ENCODE measurements at places on chromosomes 11 and 22. TPM values are rescaled to one million over a fixed set of nuclear protein-coding genes. Genes with fewer than 3 reads are reported as not detected.

The TSPAN18 gene
- total RNA-seq: 48.1 TPM

The OR8A1 gene
- total RNA-seq: not detected

The HIC2 gene
- total RNA-seq: 34.5 TPM

The CLDN5 gene
- 1.0 TPM for total RNA-seq

The PES1 gene
- total RNA-seq: 56.3 TPM

The FBLN1 gene
- 24.2 TPM for total RNA-seq

The KRTAP5-2 gene
- not detected for total RNA-seq

The SPI1 gene
- total RNA-seq: not detected

The GNAZ gene
- total RNA-seq: 3.7 TPM

The APOA5 gene
- not detected for total RNA-seq

The MIAT gene
- 0.21 TPM for total RNA-seq

The SLC22A6 gene
- not detected for total RNA-seq

The DGCR8 gene
- total RNA-seq: 23.8 TPM

The SCN4B gene
- 0.21 TPM for total RNA-seq

The ZBTB16 gene
- 10.5 TPM for total RNA-seq

The EFEMP2 gene
- 161 TPM for total RNA-seq

The CECR2 gene
- 32.3 TPM for total RNA-seq

The UBQLNL gene
- 3.4 TPM for total RNA-seq

The OR8J3 gene
- not detected for total RNA-seq

The SLC17A6 gene
- total RNA-seq: not detected

The CCDC15 gene
- total RNA-seq: 2.2 TPM

The CCDC116 gene
- total RNA-seq: 0.70 TPM

The PRDM11 gene
- total RNA-seq: 15.9 TPM

The FOLR1 gene
- 1.8 TPM for total RNA-seq

The PHF21B gene
- total RNA-seq: 7.2 TPM

The TPBGL gene
- 0.21 TPM for total RNA-seq

The XKR3 gene
- not detected for total RNA-seq

The SHANK3 gene
- 10.9 TPM for total RNA-seq

The CDC42BPG gene
- 10.1 TPM for total RNA-seq

The SNAP29 gene
- total RNA-seq: 25.2 TPM

The CTSD gene
- 221 TPM for total RNA-seq

The OR10AG1 gene
- not detected for total RNA-seq

The ACTN3 gene
- 189 TPM for total RNA-seq

The ELFN2 gene
- 0.11 TPM for total RNA-seq

The MYBPC3 gene
- total RNA-seq: 489 TPM

The TH gene
- not detected for total RNA-seq

The RANBP1 gene
- total RNA-seq: 252 TPM

The PRR5L gene
- total RNA-seq: 2.6 TPM

The HSPB2 gene
- 0.74 TPM for total RNA-seq

The OR6A2 gene
- total RNA-seq: 0.11 TPM

The TANGO2 gene
- total RNA-seq: 21.9 TPM

The NPAS4 gene
- 1.2 TPM for total RNA-seq

The CHKA gene
- total RNA-seq: 143 TPM

The NXPE2 gene
- total RNA-seq: 0.18 TPM
